ENCODE measurements at places on chromosomes 7 and 10. TPM values are rescaled to one million over a fixed set of nuclear protein-coding genes. Genes with fewer than 3 reads are reported as not detected.

DNA sequence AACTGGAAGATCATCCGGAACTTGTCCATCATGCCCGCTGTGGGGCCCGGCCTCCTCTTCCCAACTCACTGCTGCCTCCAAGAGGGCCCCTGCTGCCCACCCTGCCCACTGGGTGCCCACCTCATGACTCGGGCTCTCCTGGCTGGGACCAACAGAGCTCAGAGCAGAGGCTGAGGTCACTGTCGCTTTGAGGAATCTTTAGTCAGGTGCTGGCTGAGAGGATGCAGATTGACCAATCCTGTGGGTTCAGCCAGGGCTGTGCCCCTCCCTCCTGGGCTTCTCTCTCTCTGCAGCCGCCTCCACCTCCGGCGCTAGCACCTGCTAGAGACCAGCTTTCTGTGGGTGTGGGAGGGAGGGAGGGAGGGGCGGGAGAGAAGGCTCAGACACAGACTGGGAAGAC is at the start of gene CALHM1:
Gene CALHM1, minus strand, starts transcription at position 181 of the 400 bp plus-strand sequence. Its CDS starts 149 bp downstream, at position 32.
- no peaks in the 10 kb centered on the region for H3K36me3 ChIP-seq
- no peak within 1 kb of the TSS for H3K4me3 ChIP-seq
- no peak within 1 kb of the TSS for H3K27ac ChIP-seq
- H3K27me3 ChIP-seq: no peaks in the 10 kb centered on the region
- no peak for DNase-seq

DNA sequence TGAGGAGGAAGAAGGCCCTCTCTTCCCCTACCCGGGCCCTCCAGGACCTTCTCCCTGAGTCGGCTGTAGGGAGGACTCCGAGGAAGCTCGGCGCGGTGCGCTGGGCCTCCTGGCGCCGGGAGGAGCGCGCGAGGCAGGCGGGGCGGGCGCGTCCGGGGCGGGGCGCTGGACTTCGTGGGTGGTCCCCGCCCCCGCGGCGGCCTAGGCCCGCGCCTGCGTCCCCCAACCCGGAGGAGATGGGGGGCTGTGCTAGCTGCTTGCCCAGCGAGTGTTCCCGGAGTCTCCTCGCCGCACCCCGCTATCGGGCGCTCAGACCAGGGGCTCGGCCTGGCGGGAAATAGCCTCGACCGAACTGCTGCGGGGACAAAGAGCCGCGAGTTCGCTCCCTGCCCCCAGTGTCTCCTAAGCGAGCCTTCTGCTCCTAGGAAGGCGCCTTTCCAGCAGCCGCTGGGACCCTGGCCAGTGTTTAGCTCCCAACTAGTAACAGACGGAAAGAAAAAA is 19.2 kb upstream of the SMO start:
- no peak for DNase-seq
- peak overlapping the region; percentile 57 for H3K4me3 ChIP-seq
- H3K36me3 ChIP-seq: no peaks in the 10 kb centered on the region
- no peaks in the 10 kb centered on the region for H3K27me3 ChIP-seq
- peak overlapping the region; percentile 53 for H3K27ac ChIP-seq

DNA sequence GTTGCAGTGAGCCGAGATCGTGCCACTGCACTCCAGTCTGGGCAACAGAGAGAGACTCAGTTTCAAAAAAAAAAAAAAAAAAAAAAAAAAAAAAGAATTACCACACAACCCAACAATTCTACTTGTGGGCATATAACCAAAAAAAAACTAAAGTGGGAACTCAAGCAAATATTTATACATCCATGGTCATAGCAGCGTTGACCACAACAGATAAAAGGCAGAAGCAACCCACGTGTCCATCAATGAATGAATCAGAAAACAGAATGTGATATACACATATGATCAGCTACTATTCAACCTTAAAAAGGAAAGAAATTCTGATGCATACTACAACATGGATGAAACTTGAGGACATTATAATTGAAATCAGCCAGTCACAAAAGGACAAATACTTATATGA is 179.3 kb upstream of the NEBL start:
- H3K27ac ChIP-seq: no peak overlapping the region
- no peak for DNase-seq
- no peak overlapping the region for H3K4me3 ChIP-seq
- no peaks in the 10 kb centered on the region for H3K4me1 ChIP-seq
- H3K27me3 ChIP-seq: no peaks in the 10 kb centered on the region
- H3K36me3 ChIP-seq: no peaks in the 10 kb centered on the region

Gene PILRA
- 3.4 TPM for total RNA-seq

Gene CNPY1
- not detected for total RNA-seq

- H3K27ac ChIP-seq: no peak overlapping the region
- no peaks in the 10 kb centered on the region for H3K4me1 ChIP-seq
- no peak overlapping the region for H3K4me3 ChIP-seq
- no peak for DNase-seq
Measured at GRCh38 chr10:20195076-20195475, 378.8 kb downstream of the PLXDC2 start.

Gene GHRHR
- not detected for total RNA-seq

Gene LRRC61
- total RNA-seq: 7.9 TPM

- H3K27me3 ChIP-seq: no peaks in the 10 kb centered on the region
- no peak overlapping the region for H3K4me3 ChIP-seq
- peak overlapping the region; percentile 72 for H3K27ac ChIP-seq
- no peak for DNase-seq
- no peaks in the 10 kb centered on the region for H3K36me3 ChIP-seq
Measured at GRCh38 chr7:47771990-47772360, 176.3 kb downstream of the PKD1L1 start.

DNA sequence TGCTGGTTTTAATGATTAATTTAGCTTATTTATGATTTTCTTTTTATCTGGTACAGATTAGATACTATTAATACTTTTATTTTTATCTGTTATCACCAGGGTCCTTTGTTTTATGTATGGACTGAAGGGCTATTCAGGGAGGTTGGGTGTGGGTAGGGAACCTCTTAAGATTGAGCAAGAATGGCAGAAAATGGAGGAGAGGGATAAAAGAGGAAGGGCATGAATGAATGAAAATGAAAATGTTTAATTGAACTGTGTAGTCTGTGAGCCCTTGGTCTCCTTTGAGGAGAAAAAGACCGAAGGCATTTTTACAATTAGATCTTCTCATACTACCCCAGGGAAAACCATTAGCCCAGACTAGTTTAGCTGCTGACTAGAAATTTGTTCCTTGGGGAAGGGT is 93.1 kb downstream of the CDK14 start:
- DNase-seq: no peak
- H3K4me1 ChIP-seq: peaks cover 10% of the 10 kb centered on the region
- H3K27ac ChIP-seq: no peak overlapping the region
- H3K27me3 ChIP-seq: no peaks in the 10 kb centered on the region
- H3K36me3 ChIP-seq: no peaks in the 10 kb centered on the region
- no peak overlapping the region for H3K4me3 ChIP-seq

- H3K4me3 ChIP-seq: no peak overlapping the region
- H3K27me3 ChIP-seq: no peaks in the 10 kb centered on the region
- peaks cover 48% of the 10 kb centered on the region for H3K36me3 ChIP-seq
- DNase-seq: no peak
Measured at GRCh38 chr7:154960063-154960790, 42.7 kb downstream of the PAXIP1 start.

Gene TMUB1
- 66.6 TPM for total RNA-seq

- peak overlapping the region; percentile 32 for H3K4me3 ChIP-seq
- no peak overlapping the region for H3K27ac ChIP-seq
- no peak for DNase-seq
- peaks cover 54% of the 10 kb centered on the region for H3K27me3 ChIP-seq
- H3K4me1 ChIP-seq: peaks cover 17% of the 10 kb centered on the region
- H3K36me3 ChIP-seq: no peaks in the 10 kb centered on the region
Measured at GRCh38 chr10:124449170-124450011, 444 bp downstream of the NKX1-2 start.

Gene C1QL3
- not detected for total RNA-seq

- no peaks in the 10 kb centered on the region for H3K36me3 ChIP-seq
- H3K27ac ChIP-seq: peak overlapping the region; percentile 97
- DNase-seq: no peak
- no peaks in the 10 kb centered on the region for H3K27me3 ChIP-seq
- H3K4me1 ChIP-seq: peaks cover 46% of the 10 kb centered on the region
Measured at GRCh38 chr10:31758495-31758894, 170.1 kb downstream of the ARHGAP12 start.

Gene PAX2
- not detected for total RNA-seq

- no peaks in the 10 kb centered on the region for H3K36me3 ChIP-seq
- H3K27me3 ChIP-seq: no peaks in the 10 kb centered on the region
- H3K4me1 ChIP-seq: no peaks in the 10 kb centered on the region
- H3K27ac ChIP-seq: no peak overlapping the region
- DNase-seq: no peak
Measured at GRCh38 chr7:88111140-88111743, 108.6 kb downstream of the SRI start.

- H3K4me3 ChIP-seq: no peak overlapping the region
- H3K27ac ChIP-seq: no peak overlapping the region
- no peaks in the 10 kb centered on the region for H3K36me3 ChIP-seq
Measured at GRCh38 chr7:117247809-117248208, 75.0 kb downstream of the WNT2 start.

Gene BHLHA15
- not detected for total RNA-seq

- H3K36me3 ChIP-seq: no peaks in the 10 kb centered on the region
- no peaks in the 10 kb centered on the region for H3K27me3 ChIP-seq
- H3K4me1 ChIP-seq: no peaks in the 10 kb centered on the region
- H3K4me3 ChIP-seq: no peak overlapping the region
- no peak overlapping the region for H3K27ac ChIP-seq
Measured at GRCh38 chr10:12050528-12050927, 7.9 kb upstream of the UPF2 start.

GRCh38 chr10:118629211-118629610 is 33.8 kb upstream of the PRLHR start:
- H3K4me3 ChIP-seq: no peak overlapping the region
- no peaks in the 10 kb centered on the region for H3K36me3 ChIP-seq
- peaks cover 9% of the 10 kb centered on the region for H3K4me1 ChIP-seq
- H3K27ac ChIP-seq: peak overlapping the region; percentile 52

Gene WNT8B
- not detected for total RNA-seq

Gene PRSS2
- total RNA-seq: not detected

DNA sequence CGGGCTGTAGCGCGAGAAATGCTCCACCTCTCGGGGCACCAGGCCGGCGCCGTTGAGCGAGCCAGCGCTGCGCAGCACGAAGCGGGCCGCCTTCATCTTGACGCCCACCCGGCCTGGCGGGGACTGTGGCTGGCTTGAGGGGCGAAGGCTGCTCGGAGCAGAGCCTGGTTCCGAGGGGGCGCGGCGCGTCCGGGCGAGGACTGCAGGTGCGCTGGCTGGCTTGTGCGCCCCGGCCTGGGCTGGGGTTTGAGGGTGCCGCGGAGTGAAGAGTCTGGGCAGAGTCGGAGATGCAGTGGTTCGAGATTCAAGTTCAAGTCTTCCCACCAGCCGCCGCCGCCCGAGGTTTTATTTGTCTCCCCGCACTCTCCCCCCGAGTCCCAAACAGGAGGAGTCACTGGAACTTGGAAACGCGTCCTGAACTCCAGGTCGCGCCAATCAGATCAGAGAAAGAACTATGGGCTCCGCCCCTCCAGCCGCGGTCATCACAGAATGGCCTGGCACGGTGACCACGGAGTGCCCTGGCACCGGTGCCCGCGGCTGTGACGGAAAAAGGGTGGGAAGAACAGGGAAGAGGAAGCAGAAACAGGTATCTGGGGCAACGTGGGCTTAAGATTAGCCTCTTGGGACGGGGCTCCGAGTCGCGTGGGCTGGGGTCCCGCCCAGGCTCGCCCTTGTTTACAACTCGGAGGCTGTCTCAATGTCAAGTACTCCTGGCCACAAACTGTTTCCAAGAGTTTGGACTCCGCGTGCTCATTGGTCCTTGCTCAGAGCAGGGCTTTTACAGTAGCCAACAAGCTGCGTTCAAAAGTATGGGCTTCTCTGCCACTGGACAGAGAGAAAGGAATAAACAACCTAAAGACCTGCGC is at the start of gene PDK4:
Gene PDK4, minus strand, starts transcription at position 319 of the 866 bp plus-strand sequence. Its CDS starts 223 bp downstream, at position 96.
- H3K27me3 ChIP-seq: no peaks in the 10 kb centered on the region
- DNase-seq: peak; percentile 99
- peak within 1 kb of the TSS; percentile 96 for H3K27ac ChIP-seq
- H3K36me3 ChIP-seq: peaks cover 24% of the 10 kb centered on the region
- H3K4me3 ChIP-seq: peak within 1 kb of the TSS; percentile 80

- DNase-seq: no peak
- H3K36me3 ChIP-seq: no peaks in the 10 kb centered on the region
- H3K4me1 ChIP-seq: no peaks in the 10 kb centered on the region
- no peak overlapping the region for H3K27ac ChIP-seq
- H3K4me3 ChIP-seq: no peak overlapping the region
Measured at GRCh38 chr10:11716686-11717085, 25.5 kb upstream of the ECHDC3 start.

DNA sequence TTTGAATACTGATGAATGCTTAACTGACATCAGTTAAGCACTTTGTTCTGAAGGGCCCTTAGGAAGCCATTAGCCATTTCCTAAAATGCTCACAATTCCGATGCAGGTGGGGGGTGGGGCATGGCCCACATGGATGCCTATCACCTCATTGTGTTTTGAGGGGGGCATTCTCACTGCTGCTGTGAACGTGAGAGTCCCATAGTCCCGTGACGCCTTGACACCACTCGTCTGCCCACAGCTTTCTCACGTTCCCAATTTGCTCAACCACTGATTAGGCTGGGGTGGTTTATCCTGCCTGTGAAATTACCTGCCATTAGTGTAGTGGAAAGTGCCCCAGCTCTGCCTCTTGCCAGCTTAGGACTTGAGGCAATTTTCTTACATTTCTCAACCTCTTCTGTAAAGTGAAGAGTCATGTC is 31.9 kb downstream of the DUSP5 start:
- H3K4me3 ChIP-seq: peak overlapping the region; percentile 34
- H3K4me1 ChIP-seq: peaks cover 8% of the 10 kb centered on the region
- no peaks in the 10 kb centered on the region for H3K36me3 ChIP-seq
- H3K27ac ChIP-seq: no peak overlapping the region
- DNase-seq: no peak
- peaks cover 6% of the 10 kb centered on the region for H3K27me3 ChIP-seq

DNA sequence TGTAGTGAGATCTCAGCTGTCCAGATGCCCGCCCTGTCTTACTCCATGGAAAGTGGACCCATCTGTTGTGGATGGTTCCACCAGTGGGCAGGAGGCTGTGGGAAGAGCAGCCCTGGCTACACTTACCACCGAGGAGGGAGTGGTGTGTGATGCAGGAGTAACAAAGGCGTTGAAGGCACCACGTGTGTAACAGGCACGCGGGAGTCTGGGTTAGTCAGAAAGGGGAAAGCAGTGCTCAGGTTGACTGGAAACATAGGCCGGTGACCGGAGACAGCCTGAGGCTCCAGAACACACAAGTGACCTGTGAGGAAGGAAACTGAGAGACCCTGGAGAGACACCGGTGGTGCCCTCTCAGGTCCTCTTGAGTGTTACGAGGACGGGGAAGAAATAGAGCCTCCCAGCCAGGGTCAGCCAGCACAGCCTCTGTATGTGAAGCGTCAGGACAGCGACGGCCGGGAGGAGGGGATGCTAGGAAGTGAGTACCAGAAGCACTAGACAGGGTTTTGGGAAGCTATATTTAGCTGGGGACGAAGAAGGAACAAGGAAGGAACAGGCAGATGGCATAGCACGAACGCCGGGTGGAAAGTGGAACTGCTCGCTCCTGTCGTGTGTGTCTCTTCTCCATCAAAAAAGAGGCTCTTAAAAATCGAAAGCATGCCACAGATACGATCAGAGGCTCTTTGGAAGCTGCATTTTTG is 51.7 kb downstream of the DAGLB start:
- no peak for DNase-seq
- no peak overlapping the region for H3K4me3 ChIP-seq

Data from esophagus muscularis mucosa (tissue), 4 donors.